ENCODE measurements at places on chromosomes 13 and 19. TPM values are rescaled to one million over a fixed set of nuclear protein-coding genes. Genes with fewer than 3 reads are reported as not detected.
A peak's percentile ranks its signal among the peaks of the same experiment; 100 is the strongest.

The SLC17A7 gene
- total RNA-seq = 0.12 TPM

- H3K4me1 ChIP-seq = no peaks in the 10 kb centered on the region
- no peak for DNase-seq
- no peaks in the 10 kb centered on the region for H3K36me3 ChIP-seq
- no peak overlapping the region for H3K27ac ChIP-seq
- peaks cover 2% of the 10 kb centered on the region for H3K27me3 ChIP-seq
These were observed 158.8 kb upstream of the SPRY2 start for GRCh38 chr13:80499536-80500290.

GRCh38 chr19:18894254-18895037 is 1.5 kb downstream of the CERS1 start:
- peaks cover 3% of the 10 kb centered on the region for H3K36me3 ChIP-seq
- H3K4me1 ChIP-seq = peaks cover 5% of the 10 kb centered on the region
- H3K27ac ChIP-seq = no peak overlapping the region
- DNase-seq = no peak
- H3K27me3 ChIP-seq = peaks cover 25% of the 10 kb centered on the region

DNA sequence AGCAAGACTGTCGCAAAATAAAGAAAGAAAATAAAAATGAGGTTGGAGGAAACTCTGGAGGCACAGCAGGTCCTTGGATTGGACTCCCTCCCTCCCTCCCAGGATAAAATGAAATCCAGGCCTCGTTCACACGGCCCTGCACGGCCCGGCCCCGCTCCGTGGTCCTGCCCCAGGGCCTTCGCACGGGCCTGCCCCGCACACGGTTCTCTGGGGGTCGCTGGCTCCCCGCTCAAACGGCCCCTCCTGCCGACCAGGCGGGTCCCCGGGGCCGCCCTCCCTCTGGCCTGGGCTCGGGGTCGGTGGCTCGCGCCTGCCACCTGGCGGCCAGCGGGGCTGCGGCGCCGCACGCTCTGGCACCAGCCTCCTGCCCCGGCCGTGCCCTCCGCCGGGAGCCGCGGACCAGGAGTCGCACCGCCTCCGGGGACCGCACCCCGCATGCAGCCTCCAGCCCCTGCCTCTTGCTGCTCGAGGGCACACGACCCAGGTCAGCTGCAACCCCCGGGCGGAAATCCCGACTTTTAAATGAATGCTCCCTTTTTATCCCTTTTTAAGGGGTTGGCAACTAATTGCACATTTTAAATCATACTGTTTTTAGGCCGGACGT is 1.5 kb upstream of the WDR18 start:
- DNase-seq = peak; percentile 71
- H3K27me3 ChIP-seq = no peaks in the 10 kb centered on the region
- peaks cover 6% of the 10 kb centered on the region for H3K36me3 ChIP-seq
- peaks cover 21% of the 10 kb centered on the region for H3K4me1 ChIP-seq
- peak overlapping the region; percentile 24 for H3K4me3 ChIP-seq
- H3K27ac ChIP-seq = no peak overlapping the region

DNA sequence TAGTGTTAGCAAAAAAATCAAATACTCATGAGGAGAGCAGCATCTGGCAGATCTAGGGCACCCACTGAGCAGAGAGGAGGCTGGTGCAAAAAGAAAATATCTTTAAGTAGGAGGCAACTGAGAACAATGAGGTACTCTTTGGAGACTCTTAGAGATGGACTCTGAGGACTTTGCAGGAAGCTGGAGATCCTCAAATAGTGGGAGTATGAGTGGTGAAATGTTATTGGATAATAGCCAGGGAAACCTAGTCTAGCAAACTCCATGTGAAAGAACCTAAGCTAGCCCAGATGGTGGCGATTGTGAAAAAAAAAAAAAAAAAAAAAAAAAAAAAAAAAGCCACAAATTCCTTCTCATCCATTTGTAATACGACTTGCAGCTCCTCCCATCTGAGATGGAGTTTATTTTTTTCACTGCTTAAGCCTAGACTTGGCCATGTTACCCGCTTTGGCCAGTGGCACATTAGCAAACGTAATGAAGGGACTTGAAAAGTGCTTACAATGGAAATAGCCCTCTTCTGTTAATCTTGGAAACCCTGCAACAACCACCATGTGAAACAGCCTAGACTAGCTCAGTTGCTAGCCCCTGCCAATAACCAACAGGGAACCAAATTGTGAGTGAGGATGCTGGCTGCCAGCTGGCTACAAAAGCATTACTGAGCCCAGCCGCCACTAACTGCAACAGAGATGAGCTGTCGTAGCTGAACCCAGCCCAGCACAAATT is 476.2 kb downstream of the KLF12 start:
- H3K4me1 ChIP-seq = no peaks in the 10 kb centered on the region
- H3K27me3 ChIP-seq = no peaks in the 10 kb centered on the region
- DNase-seq = no peak
- no peak overlapping the region for H3K4me3 ChIP-seq
- H3K27ac ChIP-seq = no peak overlapping the region
- H3K36me3 ChIP-seq = no peaks in the 10 kb centered on the region

DNA sequence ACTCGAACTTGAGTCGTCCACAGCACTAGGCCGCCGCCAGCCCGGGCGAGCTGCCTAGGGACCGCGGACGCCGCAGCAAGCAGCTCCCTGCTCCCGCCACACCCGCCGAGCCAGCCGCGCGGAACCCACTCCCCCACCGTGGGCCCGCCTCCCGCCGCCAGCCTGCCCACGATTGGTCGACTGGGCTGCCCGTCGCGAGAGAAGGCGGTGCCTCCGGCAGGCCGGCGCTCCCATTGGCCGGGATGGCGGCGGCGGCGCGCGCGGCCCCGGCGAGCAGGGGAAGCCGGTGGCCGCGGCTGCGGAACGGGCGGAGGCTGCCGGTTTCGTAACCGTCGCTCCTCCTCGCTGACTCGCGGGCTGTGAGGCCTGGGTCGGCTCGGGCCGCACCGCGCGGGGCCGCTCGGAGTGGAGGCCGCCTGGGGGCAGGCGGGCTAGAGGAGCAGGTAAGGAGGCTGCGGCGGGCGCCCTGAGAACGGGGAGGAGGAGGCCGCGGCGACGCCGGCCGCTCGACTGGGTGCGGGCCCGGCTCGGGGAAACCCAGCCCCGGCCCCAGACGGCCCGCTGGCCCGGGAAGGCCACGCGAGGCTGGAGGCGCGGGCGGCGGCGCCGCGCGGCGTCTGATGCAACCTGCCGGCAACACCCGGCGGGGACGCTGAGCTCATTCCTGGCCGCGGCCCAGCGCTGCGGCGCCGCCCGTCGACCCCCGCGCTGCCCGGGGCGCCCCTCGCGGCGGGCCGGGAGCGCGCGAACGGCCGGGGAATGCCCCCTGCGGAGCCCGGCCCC is at the start of gene CEBPG:
TSS of gene CEBPG (plus strand) at position 257 of the 783 bp plus-strand sequence. CDS start 5,531 bp downstream, outside the sequence.
- DNase-seq = peak; percentile 93
- H3K27me3 ChIP-seq = no peaks in the 10 kb centered on the region
- peaks cover 21% of the 10 kb centered on the region for H3K36me3 ChIP-seq
- H3K27ac ChIP-seq = peak within 1 kb of the TSS; percentile 83

- peaks cover 42% of the 10 kb centered on the region for H3K4me1 ChIP-seq
- peaks cover 35% of the 10 kb centered on the region for H3K36me3 ChIP-seq
- peak within 1 kb of the TSS; percentile 92 for H3K4me3 ChIP-seq
These were observed at the start of gene MIR17HG for GRCh38 chr13:91347202-91347995. Gene MIR17HG (plus strand): TSS chr13:91347687.

- H3K4me3 ChIP-seq = no peak overlapping the region
- no peak overlapping the region for H3K27ac ChIP-seq
- DNase-seq = no peak
- peaks cover 7% of the 10 kb centered on the region for H3K4me1 ChIP-seq
These were observed 164.7 kb upstream of the KLF12 start for GRCh38 chr13:74298923-74299322.

The NCR1 gene
- not detected for total RNA-seq

The CPT1C gene
- total RNA-seq = 0.48 TPM

GRCh38 chr13:111915104-111915551 is 151.8 kb upstream of the SOX1 start:
- peaks cover 6% of the 10 kb centered on the region for H3K27me3 ChIP-seq
- no peaks in the 10 kb centered on the region for H3K36me3 ChIP-seq
- DNase-seq = no peak
- H3K4me3 ChIP-seq = no peak overlapping the region

The VAV1 gene
- total RNA-seq = 93.6 TPM

GRCh38 chr13:33548069-33548468 is 262.5 kb upstream of the STARD13 start:
- DNase-seq = no peak
- no peaks in the 10 kb centered on the region for H3K36me3 ChIP-seq

GRCh38 chr13:42364613-42365000 is 92.7 kb downstream of the AKAP11 start:
- peaks cover 27% of the 10 kb centered on the region for H3K4me1 ChIP-seq
- no peaks in the 10 kb centered on the region for H3K36me3 ChIP-seq
- H3K27me3 ChIP-seq = no peaks in the 10 kb centered on the region
- DNase-seq = no peak

The RTBDN gene
- not detected for total RNA-seq

The ZNF418 gene
- 3.6 TPM for total RNA-seq

DNA sequence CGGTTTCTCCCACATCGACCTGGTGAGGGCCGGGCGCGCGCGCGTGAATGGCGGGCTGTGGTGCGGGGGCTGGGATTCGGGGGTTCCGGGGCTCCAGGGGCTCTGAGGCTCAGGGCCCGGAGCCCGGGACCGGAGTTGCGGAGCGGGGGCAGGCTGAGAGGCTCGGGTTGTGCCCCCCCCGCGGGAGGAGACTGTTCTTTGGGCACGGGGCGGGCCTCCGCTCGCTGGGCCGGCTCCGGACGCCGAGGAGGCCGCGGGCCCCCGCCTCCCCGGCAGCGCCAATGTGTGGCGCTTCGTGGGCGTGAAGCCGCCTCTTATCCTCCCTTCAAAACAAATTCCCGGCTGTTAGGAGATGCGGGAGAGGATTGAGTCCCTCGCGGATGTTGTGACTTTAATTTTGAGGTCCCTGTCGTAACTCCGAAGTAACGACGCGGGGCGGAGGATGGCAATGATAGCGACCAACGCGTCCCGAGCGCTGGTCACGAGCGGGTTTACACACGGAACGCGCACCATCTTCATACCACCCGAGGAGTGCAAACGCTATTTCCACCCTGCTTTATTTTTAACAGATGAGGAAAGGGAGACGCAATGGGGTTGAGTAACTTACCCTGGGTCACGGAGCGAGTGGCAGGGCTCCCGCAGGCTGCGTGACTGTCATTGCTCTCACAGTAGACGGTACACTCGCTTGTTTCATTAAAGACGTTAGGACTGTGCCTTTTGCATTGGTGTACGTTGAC is 536 bp downstream of the UBA2 start:
- peaks cover 33% of the 10 kb centered on the region for H3K36me3 ChIP-seq
- peak overlapping the region; percentile 94 for H3K27ac ChIP-seq
- H3K27me3 ChIP-seq = no peaks in the 10 kb centered on the region
- peaks cover 35% of the 10 kb centered on the region for H3K4me1 ChIP-seq

The PPAN gene
- 59.7 TPM for total RNA-seq

The CATSPERD gene
- total RNA-seq = not detected

DNA sequence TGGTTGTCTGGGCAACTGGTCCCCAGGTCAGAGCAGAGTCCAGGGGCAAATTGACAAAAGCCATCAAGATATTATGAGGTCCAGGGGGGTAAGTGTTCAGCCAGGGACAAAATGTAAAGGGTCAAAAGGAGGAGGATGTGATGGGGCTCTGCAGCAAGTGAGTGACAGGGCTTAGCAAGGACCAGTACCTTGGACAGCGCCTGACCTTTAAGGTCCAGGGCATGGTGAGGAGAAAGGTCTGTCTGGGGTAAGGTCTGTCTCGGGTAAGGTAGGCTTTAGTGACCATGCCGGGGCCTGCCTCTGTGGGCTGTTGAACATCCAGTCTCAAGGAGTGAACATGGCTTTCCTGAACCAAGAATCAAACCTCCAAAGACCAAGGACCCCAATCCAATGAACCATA is 6.3 kb upstream of the ZNF358 start:
- peaks cover 14% of the 10 kb centered on the region for H3K27me3 ChIP-seq
- no peak overlapping the region for H3K4me3 ChIP-seq
- H3K4me1 ChIP-seq = peaks cover 14% of the 10 kb centered on the region
- peak; percentile 41 for DNase-seq
- no peak overlapping the region for H3K27ac ChIP-seq

DNA sequence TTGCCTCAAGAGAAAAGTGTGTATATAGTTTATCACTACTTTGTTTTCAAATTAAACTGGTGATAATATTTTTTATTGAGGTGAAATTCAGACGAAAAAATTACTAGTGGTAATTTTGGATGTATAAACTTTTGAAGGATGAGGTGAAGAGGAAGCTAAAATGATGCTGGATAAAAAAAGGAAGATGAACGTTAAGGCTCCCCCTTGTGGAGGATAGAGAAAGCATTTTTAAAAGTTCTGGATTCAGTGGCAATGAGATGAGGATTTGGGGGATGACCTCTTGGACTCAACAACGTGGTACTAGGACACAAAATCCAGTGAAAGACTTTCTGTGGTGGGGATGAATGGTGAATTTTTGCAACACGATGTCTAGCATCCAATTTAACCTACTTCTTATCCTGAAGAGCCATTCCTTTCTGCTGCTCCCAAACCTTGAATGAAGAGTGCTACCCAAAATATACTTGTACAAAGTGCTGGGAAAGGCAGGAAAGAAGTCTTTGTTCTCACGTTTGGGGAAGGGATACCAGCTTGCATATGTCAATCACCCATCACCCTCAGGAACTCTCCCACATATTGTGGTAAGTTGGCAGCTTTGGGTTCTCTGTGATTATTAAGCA is 7.3 kb upstream of the SIGLEC5 start:
- H3K27ac ChIP-seq = no peak overlapping the region
- H3K4me1 ChIP-seq = no peaks in the 10 kb centered on the region
- no peak for DNase-seq
- peaks cover 29% of the 10 kb centered on the region for H3K27me3 ChIP-seq
- no peak overlapping the region for H3K4me3 ChIP-seq

DNA sequence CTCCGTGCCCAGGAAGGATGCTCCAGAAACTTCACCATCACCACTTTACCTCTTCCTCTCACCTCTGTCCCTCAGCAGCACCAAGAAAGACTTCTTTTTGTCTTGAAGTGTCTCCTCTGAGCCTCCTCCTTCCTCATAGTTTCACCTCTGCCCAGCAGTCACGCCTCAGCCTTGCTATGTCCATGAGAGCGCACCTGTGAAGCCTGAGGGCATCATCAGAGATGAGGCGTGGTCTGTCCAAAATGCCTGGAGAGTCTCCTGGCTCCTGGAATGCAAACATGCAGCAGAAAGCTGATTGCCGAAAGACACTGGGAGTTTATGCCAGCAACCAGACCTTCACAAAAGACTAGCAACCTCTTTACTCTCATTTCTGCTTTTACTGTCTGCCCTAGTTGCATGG is 336.6 kb downstream of the TEX29 start:
- H3K27ac ChIP-seq = no peak overlapping the region
- no peak for DNase-seq
- no peaks in the 10 kb centered on the region for H3K36me3 ChIP-seq
- H3K4me1 ChIP-seq = no peaks in the 10 kb centered on the region
- H3K4me3 ChIP-seq = no peak overlapping the region
- peaks cover 11% of the 10 kb centered on the region for H3K27me3 ChIP-seq

The PCDH17 gene
- not detected for total RNA-seq

All from activated naive CD4-positive, alpha-beta T cell treated with anti-CD3 and anti-CD28 coated beads for 36 hours (primary cell).